Stimulated activated naive CD8-positive, alpha-beta T cell treated with anti-CD3 and anti-CD28 coated beads, Interleukin-15, Interleukin-2, amounts not matched to agents 100 U/mL and 50 U/mL, for 24 hours (primary cell): ENCODE measurements at places on chromosomes 5 and 9.

GRCh38 chr9:137077758-137078693, 709 bp downstream of the UAP1L1 start:
- peak; percentile 70 for DNase-seq

GRCh38 chr5:137648361-137648760, 87.5 kb downstream of the KLHL3 start:
- DNase-seq = no peak

- DNase-seq = no peak
Observed at GRCh38 chr5:133882846-133883245, 85.6 kb downstream of the C5orf15 start.

DNA sequence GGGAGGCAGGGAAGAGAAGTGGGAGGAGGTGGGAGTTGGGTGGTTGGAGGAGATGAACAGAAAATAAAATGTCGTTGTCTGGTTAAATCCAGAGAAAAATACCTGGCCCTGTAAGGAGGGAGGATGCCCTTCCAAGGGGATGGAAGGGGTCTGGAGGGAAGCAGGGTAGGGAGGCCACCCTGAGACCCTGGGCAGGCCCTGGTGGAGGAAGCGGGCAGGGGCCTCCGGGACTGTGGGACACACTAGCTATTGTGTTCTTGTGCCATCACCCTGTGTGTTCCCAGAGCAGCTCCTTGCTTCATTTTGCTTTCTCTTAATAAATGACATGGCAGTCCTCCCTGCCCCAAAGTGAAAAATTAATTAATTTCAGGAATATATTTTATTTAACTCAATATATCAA, 11.8 kb upstream of the CD180 start:
- DNase-seq = no peak
